ENCODE measurements at places on chromosomes 1 and 21.

DNA sequence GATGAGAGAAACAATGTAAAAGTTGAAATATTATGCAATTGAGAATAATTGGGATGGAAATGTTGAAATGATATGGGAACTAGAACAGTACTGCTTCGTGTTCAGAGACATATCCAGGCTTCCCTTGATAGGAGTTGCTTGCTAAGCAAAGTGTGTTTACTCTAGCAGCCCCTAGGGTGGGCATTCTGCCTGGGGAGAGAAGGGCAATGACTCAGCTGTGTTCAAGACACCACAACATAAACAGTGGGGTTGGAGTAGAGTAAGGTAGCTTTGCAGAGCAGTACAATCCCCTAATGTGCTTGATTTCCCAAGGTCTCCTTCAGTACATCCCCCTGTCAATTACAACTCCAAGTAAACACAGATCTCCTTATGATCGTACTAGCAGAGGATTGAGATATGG is 4.8 kb upstream of the PCNX2 start:
- DNase-seq: no peak

GRCh38 chr1:150661156-150661555 is 31.7 kb upstream of the ENSA start:
- DNase-seq: no peak

DNA sequence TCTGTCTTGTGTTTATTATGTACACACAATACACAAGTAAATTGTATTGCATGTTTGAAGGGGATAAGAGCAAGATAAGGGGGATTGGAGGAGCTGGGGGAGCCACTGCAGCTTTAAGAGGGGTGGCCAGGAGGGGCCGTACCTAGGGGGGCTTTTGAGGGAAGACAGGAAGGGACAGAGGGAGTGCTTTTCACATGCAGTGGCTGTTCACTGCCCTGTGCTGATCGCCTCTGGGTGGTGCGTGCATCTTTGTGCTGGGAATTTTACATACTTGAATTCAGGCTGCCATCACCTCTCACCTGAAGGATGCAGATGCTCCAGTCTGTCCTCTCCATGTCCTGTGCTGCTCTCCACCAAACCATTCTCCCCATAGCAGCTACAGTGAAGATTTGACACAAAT is 179.5 kb downstream of the PTPRU start:
- no peak for DNase-seq

DNA sequence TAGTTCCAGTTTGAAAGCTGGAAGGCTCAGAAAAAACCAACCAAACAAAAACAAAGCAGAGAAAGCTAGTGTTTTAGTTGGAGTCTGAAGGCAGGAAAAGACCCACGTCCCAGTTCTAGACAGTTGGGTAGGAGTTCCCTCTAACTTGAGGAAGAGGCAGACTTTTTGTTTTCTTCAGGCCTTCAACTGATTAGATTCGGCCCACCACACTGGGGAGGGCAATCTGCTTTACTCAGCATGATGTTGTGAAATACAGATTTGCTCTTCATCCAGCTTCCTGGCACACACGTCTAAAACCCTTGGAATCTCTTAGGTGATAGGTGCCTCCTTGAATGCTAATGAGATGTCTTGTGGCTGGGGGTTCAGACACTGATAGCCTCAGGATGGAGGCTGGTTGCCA is 49.1 kb upstream of the CSF3R start:
- DNase-seq: no peak

Measured in lung microvascular endothelial cell (primary cell).